Globus pallidus (tissue), 1 donor: ENCODE measurements at places on chromosomes 16 and 17.
A peak's percentile ranks its signal among the peaks of the same experiment; 100 is the strongest.

GRCh38 chr16:54194334-54194743 lies 92.2 kb downstream of the IRX3 start:
- DNase-seq: peak; percentile 68

GRCh38 chr16:82832821-82833220 lies 206.1 kb downstream of the CDH13 start:
- DNase-seq: no peak

DNA sequence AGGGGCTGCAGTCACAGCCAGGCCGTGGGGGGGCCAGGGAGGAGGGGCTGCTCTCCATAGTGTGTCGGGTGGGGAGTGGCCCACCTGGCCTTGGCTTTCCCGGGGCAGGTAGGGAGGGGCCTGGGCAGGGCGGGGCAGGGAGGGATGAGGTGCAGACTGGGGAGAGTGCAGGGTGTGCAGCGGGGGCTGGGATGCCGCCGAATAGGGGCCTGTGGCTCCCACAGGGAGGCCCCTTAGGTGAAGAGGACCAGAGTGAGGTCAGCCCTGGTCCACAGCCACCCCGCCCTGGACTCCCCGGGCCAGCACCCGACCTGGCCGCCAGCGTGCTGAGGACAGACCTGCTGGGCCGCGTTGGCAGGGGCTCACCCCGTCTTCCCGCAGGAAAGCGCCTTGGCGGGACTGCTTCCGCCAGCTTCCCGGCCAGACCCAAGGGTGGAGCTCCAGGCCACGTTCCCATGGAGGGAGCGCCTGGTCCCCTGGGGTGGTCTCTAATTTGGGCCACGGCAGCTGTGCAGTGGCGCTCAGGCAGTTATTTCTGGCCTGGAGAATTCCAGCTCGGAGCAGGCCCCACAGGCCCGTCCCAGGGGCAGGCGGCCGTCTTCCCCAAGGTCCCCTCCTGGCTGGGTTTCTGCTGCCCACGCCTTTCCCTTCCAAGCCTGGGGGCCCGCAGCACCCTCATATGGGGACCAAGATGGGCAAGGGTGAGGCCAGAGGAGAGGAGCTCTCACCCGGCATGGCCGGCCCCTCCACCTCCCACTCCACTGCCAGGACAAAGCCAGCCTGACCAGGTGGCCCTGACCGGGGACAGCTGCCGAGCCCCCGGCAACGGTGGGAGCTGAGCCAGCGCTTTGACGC lies 27.9 kb downstream of the CACNA1H start:
- no peak for DNase-seq

DNA sequence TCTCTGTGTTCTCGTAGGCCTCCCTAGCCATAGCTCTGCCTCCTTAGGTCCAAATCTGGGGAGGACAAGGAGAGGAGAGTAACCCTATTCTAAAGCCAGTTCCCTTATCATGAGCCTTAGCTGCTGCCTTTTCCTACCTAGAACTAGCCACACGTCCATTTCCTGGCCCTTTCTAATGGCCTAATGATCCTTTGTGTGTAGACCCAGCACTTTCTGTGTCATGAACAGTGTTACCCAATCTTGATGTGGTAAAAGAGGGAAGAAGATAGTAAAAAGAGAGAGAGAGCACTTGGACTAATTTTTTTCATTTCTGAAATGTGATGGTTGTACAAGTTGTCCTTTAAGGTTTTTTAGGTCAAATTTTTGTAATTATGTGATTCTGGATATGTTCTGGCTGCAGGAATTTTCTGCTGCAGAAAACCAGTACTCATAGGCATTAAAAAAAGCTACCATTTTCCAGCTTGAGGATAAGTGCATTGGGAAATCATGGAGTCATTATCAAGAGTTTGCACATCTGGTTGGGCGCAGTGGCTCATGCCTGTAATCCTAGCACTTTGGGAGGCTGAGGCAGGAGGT lies 18.2 kb downstream of the CASC3 start:
- DNase-seq: no peak

- DNase-seq: no peak
These were observed 14.7 kb upstream of the PLLP start for GRCh38 chr16:57299009-57299718.

DNA sequence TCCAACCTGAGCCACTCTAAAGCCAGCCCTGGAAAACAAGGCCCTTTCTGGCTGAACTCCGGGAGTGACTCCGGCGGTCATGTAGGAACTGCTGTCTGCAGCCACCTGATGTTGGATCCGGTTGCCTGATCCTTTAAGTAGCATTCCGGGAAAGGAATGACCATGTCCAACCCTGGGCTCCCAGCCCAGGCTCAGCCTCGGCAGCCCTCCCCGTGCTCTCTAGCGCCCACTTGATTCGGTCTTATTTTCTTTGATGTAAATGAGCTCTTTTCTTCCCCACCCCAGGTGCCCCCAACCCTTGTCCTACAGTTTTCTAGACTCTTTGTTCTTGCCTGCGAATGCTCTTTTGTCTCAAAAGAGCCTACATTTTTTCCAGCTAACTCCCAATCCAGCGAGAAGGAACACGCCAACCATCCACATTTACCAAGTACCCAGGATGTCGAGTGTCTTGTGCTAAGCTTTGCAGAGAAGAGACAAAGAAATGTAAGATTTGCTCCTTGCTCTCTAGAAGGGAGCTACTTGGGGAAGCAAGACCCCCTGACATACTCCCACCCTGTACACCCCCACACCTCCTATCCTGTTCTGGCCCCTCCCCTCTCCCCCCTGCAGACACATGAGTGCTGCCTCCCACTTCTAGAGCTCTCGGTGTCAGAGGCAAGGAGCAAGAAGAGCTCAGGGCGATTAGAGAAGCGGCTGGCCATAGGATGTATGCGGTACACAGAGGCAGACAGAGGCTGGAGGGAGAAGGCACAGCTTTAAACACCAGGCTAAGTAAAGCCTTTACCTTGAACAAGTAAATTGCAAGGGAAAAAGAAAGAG lies 53.8 kb downstream of the COG7 start:
- DNase-seq: no peak

- no peak for DNase-seq
These were observed 209.3 kb downstream of the CHD9NB start for GRCh38 chr16:52843381-52843780.

DNA sequence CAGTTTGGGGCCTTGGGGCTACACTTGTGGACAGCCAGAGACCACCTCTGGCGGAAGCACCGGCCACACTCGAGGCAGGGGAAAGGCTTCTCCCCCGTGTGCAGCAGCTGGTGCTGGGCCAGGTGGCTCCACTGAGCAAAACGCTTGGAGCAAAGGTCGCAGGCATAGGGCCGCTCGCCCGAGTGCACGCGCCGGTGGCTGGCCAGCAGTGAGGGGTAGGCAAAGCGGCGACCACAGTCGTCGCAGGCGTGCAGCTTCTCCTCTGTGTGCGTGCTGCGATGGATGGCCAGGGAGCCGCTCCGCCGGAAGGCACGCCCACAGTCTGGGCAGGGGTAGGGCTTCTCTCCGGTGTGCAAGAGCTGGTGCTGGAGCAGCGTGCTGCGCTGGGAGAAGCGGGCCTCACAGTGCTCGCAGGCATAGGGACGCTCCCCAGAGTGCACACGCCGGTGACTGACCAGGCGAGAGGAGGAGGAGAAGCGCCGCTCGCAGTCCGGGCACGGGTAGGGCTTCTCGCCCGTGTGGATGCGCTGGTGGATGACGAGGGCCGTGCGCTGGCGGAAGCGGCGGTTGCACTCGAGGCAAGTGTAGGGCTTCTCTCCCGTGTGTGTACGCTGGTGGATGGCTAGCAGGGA lies 5.8 kb downstream of the ZNF689 start:
- no peak for DNase-seq

GRCh38 chr16:87554754-87555427 lies 47.4 kb upstream of the JPH3 start:
- no peak for DNase-seq

GRCh38 chr16:1288813-1289476 lies 20.5 kb upstream of the UBE2I start:
- no peak for DNase-seq

GRCh38 chr17:55454906-55455474 lies 33.4 kb upstream of the MMD start:
- no peak for DNase-seq

GRCh38 chr17:48637323-48638260 lies 11.4 kb upstream of the HOXB9 start:
- no peak for DNase-seq

- no peak for DNase-seq
These were observed 238.8 kb downstream of the ZNF423 start for GRCh38 chr16:49617016-49617629.

DNA sequence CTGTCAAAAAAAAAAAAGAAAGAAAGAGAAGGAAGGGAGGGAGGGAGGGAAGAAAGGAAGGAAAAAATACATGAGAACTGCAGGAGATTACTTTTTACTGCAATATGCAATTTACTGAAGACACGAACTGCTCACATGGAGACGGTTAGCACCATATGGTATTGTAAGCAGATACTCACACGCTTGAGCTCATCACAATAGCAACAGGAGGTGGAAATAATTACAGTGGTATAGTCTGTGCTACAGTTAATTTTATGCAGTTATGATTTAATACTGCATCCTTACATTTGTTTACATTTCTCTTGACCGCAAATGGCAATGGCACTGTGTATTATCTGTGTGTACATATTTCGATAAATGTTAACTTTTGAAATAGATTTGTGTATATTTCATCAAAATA lies 21.4 kb upstream of the SLC46A1 start:
- no peak for DNase-seq

GRCh38 chr16:6970171-6970857 lies 362.3 kb upstream of the RBFOX1 start:
- DNase-seq: no peak

DNA sequence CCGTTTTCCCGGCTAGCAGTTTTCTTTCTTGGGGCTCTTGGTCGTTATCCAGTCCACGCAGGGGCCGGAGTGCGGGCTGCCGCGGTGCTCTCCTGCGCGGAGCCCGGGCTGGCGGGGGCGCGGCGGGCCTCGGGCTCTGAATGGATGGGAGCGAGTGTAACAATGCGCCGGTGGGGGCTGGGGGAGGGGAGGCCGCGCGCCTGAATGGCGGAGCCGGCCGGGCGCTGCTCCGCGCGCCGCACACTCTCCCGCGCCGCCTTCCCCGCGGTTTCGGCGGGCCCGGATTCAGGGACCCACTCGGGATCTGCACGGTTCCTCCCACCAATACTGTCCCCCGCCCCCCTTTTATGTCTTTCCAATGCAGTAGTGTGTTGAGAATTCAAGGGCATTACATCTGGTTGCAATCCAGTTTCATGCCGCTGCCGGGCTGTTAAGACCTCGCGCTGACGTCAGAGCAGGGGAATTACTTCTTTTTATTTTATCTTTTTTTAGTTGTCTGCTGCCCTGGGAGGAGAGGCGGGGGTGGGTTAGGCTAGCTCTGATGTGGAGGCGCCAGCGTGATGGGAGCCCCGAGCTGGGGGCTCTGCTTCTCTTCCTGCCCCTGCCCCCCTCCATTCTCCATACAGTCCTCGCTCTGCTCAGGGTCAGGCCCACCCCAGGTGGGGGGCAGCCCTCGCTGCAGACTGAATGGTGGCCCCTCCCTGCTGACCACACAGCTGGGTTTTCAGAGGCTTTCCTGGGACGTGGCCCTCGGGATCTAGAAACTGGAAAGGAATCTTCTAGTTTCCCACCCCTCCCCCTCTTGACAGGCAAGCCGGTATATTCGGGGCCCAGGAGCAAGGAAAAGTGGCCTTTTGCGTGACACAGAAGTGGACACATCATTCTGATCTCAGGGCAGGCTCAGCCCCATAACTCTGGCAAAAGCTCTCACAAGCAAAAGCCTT lies 1.8 kb downstream of the RAI1 start:
- DNase-seq: peak; percentile 64

DNA sequence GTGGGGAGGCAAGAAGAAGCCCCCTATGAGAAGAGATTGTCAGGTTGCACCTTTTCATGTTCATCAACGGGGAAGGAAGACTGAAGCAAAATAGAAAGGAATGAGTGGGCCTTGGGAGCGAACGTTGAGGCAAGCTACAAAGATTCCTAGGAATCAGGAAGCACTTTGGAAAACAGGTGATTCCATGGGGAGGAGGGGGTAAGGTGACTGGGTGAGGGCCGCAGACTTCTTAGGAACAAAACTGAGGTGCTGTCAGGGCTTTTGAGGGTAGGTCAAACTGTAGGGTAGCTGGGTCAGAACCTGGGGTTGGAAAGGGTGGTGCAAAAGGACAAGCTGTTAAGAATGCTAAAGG lies 528 bp downstream of the ITFG1 start:
- DNase-seq: no peak

- no peak for DNase-seq
These were observed 144.7 kb upstream of the CHMP6 start for GRCh38 chr17:80846932-80847331.
